Left ventricle myocardium inferior (tissue), 1 donor: ENCODE measurements at places on chromosomes 5 and 9. TPM values are rescaled to one million over a fixed set of nuclear protein-coding genes. Genes with fewer than 3 reads are reported as not detected.

- no peaks in the 10 kb centered on the region for H3K4me1 ChIP-seq
- peak overlapping the region; percentile 54 for H3K27ac ChIP-seq
- DNase-seq, result no peak
- H3K36me3 ChIP-seq, result no peaks in the 10 kb centered on the region
These were observed 123.3 kb downstream of the ST8SIA4 start for GRCh38 chr5:100779669-100780375.

GRCh38 chr9:107227774-107228173 lies 55.3 kb upstream of the RAD23B start:
- H3K4me1 ChIP-seq, result no peaks in the 10 kb centered on the region
- no peak overlapping the region for H3K4me3 ChIP-seq
- H3K27ac ChIP-seq, result no peak overlapping the region
- H3K27me3 ChIP-seq, result peaks cover 10% of the 10 kb centered on the region
- DNase-seq, result no peak
- H3K36me3 ChIP-seq, result no peaks in the 10 kb centered on the region

- H3K4me3 ChIP-seq, result no peak overlapping the region
- no peak overlapping the region for H3K27ac ChIP-seq
- no peaks in the 10 kb centered on the region for H3K36me3 ChIP-seq
- no peaks in the 10 kb centered on the region for H3K27me3 ChIP-seq
- DNase-seq, result no peak
These were observed 67.2 kb downstream of the IL31RA start for GRCh38 chr5:55918087-55919035.

Gene CSF1R
- 15.5 TPM for total RNA-seq

GRCh38 chr5:93809430-93809829 lies 68.0 kb upstream of the POU5F2 start:
- no peaks in the 10 kb centered on the region for H3K27me3 ChIP-seq
- no peaks in the 10 kb centered on the region for H3K4me1 ChIP-seq

DNA sequence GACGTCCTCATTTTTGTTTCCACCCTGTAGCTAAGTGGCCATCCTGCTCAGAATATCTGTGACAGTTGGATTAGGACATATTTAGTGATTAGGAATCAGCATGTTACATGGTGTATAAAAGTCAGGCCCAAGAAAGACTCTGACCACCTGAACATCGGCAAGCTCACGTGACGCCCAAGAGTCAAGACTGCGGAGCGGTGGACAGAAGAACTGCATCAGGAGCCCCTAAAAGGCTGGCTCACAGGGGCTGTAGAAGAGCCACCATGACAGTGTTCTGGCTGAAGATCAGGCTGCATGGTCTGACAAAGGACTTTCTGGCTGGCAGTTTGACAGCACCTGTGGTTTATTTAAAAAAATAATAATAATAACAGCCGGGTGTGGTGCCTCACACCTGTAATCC lies 185.3 kb downstream of the AUH start:
- H3K27ac ChIP-seq, result no peak overlapping the region
- H3K27me3 ChIP-seq, result no peaks in the 10 kb centered on the region
- no peaks in the 10 kb centered on the region for H3K36me3 ChIP-seq
- DNase-seq, result no peak

Gene PCDHB14
- 1.9 TPM for total RNA-seq

DNA sequence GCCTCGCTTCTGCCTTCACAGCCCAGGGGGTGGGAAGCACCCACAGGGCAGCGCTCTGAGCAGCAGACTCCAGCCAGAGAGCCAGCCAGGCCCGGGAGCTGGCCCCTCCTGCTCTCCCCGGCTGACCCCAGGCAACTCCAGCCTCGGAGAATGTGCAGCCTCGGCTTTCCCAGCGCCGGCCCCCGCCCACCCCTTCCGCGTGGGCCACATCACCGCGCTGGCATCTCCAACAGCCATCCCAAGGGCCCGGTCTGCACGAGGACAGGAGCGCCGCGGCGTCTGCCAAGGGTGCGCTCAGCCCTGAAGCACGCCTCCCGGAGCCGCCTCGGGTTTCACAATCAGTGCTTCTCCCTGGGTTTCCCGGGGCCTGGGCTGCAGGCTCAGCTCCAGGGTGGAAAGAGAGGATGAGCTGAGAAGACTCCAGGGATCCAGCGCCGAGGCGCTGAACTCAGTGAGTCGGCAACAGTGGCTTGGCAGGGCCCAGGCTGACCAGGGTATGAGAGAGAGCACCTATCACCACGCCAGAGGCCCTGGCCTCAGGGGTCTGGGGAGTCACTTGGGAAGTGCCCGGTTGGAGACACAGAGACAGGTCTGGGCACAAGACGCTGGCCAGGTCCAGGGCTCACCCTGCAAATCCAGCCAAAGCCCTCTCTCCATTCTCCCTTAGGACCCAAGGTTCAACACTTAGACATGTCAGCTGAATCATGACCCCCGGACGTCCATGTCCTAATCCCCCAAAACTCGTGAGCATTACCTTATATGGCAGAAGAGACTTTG lies 79.6 kb downstream of the ADAMTS2 start:
- H3K4me1 ChIP-seq, result peaks cover 43% of the 10 kb centered on the region
- DNase-seq, result peak; percentile 91
- H3K4me3 ChIP-seq, result peak overlapping the region; percentile 46
- H3K36me3 ChIP-seq, result no peaks in the 10 kb centered on the region
- peak overlapping the region; percentile 68 for H3K27ac ChIP-seq

GRCh38 chr5:136235321-136235720 lies 42.4 kb upstream of the SMIM32 start:
- DNase-seq, result no peak
- no peak overlapping the region for H3K27ac ChIP-seq
- H3K27me3 ChIP-seq, result peaks cover 54% of the 10 kb centered on the region
- H3K4me1 ChIP-seq, result no peaks in the 10 kb centered on the region
- no peaks in the 10 kb centered on the region for H3K36me3 ChIP-seq
- no peak overlapping the region for H3K4me3 ChIP-seq

Gene LCN1
- total RNA-seq, result not detected

Gene IFNA13
- total RNA-seq, result not detected

DNA sequence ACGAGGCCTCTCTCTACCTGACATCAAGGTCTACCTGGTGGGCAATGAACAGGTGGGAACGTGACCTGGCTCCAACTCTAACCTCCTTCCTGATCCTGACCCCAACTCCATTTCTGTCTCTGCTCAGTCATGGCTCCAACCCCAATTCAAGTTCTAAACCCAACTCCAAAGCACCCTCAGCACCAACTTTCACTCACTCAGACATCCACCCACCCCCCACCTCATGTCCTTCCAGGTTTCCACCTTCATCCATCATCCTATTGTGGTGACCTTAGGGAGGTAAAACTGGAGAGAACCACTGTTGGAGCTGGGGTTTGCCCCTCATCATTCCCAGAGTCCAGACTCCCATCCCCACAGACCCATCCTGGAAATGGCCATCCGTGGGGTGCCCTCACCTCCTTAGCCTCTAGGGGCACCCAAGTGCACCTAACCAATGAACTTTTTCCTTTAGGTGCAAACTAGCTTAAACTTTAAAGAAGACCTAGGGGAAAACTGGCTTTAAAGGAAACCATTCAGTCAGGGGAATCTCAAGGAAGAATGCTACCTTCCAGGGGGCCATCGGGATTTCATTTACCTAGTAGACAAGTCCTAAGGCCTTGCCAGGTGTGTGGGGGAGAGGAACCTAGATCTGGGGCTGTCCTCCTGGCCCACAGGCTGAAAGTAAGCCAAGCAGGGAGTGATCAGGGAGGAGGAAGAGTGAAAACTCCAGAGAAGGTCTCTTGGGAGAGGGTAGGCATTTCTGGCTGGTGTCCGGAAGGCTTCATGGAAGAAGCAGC lies 11.3 kb downstream of the RGS14 start:
- no peak overlapping the region for H3K4me3 ChIP-seq
- H3K4me1 ChIP-seq, result peaks cover 43% of the 10 kb centered on the region
- H3K27me3 ChIP-seq, result peaks cover 5% of the 10 kb centered on the region

Gene SOX30
- 0.08 TPM for total RNA-seq

GRCh38 chr5:179700401-179700918 lies 1.7 kb downstream of the CANX start:
- H3K27ac ChIP-seq, result peak overlapping the region; percentile 94
- H3K36me3 ChIP-seq, result peaks cover 8% of the 10 kb centered on the region
- H3K27me3 ChIP-seq, result no peaks in the 10 kb centered on the region
- DNase-seq, result no peak
- H3K4me3 ChIP-seq, result peak overlapping the region; percentile 89

Gene PCDHGC4
- 1.8 TPM for total RNA-seq

DNA sequence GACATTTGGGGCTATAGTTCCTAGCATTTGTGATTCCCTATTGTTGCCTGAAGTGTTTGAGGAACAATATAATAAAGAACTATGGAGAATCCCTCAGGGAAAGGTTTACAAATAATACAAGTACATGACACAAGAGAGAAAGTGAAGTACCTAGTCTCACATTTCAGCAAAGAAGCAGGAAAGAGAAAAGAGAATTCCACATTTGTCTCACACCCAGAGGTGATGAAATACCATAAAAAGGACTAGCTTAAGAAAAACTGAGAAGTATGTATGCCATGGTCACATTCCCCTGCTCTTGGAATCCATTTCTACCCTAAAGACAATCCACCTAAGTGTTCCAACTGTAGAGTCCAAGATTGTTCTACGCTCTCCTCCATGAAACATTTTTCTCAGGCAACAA lies 79.0 kb upstream of the TARS1 start:
- DNase-seq, result no peak
- H3K4me3 ChIP-seq, result no peak overlapping the region
- peaks cover 22% of the 10 kb centered on the region for H3K4me1 ChIP-seq
- H3K27ac ChIP-seq, result peak overlapping the region; percentile 50

DNA sequence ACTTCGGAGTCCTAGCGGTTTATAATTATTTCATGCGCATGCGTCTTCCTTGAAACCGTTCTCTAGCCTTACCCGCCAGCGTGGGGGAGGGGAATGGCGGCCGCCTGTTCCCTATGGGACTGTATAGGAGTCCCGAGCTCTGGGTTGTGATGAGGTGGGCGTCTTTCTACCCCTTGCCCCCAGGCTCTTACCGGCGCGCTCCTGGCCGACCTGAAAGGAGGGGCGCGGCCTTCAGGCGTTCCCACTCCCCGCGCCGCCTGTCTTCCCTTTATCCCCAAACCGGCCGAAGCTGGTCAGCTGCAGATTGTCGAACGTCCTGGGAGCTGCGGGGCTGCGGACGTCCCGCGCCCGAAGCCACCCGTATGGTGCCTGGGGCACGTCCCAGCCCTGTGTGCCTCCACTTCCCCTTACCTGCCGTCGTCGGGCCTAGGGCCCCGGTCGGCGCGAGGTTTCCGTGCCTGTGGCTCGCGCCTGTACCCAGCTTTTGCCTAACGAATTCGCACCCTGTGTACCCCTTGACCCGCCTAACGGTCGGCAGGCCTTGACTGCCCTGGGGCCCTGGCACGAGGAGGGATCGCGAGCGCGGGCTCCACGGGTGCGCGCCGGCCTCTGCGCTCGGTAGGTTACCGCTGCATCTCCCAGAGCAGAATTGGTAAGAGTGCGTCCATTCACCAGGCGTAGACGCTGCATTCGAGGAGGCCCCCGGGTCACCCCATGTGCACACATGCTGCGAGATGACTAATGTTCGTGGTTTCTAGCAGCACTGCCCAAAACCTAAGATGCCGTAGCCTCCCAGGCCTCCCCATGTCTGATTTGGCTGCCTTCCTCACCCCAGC lies 653 bp upstream of the HNRNPH1 start:
- H3K4me1 ChIP-seq, result peaks cover 54% of the 10 kb centered on the region
- H3K27me3 ChIP-seq, result no peaks in the 10 kb centered on the region
- peak overlapping the region; percentile 99 for H3K4me3 ChIP-seq
- H3K27ac ChIP-seq, result peak overlapping the region; percentile 100
- DNase-seq, result peak; percentile 41

- H3K36me3 ChIP-seq, result no peaks in the 10 kb centered on the region
- peak overlapping the region; percentile 80 for H3K27ac ChIP-seq
- no peaks in the 10 kb centered on the region for H3K27me3 ChIP-seq
- H3K4me3 ChIP-seq, result no peak overlapping the region
- H3K4me1 ChIP-seq, result peaks cover 18% of the 10 kb centered on the region
These were observed 9.1 kb upstream of the PTGES start for GRCh38 chr9:129761901-129762369.

DNA sequence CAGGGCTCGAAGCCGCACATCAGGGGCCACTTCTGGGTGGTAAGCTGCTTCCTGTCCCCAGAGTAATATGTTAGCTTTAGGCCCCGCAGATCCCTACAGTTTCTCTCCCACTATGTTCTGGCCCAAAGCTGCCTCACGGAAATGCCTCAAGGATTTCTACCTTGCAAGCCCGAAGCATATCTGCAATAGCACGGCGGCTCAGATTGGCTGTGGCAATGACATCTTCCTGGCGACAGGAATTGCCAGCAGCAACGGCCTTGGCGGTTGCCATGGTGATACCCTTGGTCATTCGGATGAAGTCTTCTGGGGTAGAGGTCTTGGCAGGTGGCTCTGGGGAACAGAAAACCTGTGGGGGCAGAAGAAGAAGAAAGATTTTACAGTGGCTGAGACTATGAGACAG lies 10.3 kb upstream of the TPM2 start:
- H3K4me1 ChIP-seq, result peaks cover 47% of the 10 kb centered on the region
- DNase-seq, result no peak
- H3K27me3 ChIP-seq, result no peaks in the 10 kb centered on the region
- peak overlapping the region; percentile 72 for H3K27ac ChIP-seq
- H3K36me3 ChIP-seq, result peaks cover 96% of the 10 kb centered on the region
- H3K4me3 ChIP-seq, result no peak overlapping the region

DNA sequence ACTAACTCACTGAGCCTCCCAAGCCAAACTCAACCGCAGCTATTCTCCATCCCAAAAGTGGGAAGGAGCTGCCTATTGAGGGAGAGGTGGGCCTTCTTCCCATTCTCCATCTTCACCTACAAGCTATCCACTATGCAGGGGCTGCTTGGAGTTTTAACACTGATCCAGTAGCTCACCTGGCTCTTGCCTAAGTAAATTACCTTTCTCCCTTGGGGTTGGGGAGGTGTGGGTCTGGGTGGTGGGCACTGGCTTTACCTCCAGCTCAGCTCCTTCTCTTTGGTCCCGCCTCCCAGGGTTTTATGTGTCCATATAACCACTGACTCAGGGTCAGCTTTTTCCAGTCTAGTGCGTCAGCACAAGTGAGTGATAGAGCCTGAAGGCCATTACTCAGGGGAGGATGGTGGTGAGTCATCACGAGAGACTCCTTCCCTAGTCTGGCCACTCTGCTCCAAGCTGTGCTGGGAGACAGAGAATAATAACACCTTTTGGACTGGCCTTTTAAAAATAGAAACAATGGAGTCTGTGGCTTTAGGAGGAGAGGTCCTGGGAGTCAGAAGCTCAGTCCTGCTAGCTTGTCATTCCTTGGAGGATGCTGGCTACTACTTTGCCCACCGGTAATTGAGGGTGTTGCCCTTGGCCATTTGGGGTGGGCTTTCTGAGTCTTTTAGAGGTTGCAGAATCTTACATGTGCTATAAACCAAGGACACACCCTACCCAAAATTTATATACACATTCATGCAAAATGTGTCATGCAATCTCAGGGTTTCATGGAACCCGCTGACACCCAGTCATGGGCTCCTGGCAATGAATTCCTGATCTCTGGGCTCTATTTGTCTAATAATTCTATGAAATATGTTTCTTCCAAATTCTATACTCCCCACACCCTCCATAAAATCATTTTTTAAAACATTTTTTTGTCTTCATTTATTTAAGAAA lies 35.6 kb upstream of the ATP6V1G1 start:
- no peak for DNase-seq
- no peak overlapping the region for H3K4me3 ChIP-seq
- H3K27ac ChIP-seq, result no peak overlapping the region
- no peaks in the 10 kb centered on the region for H3K36me3 ChIP-seq
- no peaks in the 10 kb centered on the region for H3K4me1 ChIP-seq
- peaks cover 56% of the 10 kb centered on the region for H3K27me3 ChIP-seq
